ENCODE measurements at places on chromosomes 2 and 18.
A peak's percentile ranks its signal among the peaks of the same experiment; 100 is the strongest.

DNA sequence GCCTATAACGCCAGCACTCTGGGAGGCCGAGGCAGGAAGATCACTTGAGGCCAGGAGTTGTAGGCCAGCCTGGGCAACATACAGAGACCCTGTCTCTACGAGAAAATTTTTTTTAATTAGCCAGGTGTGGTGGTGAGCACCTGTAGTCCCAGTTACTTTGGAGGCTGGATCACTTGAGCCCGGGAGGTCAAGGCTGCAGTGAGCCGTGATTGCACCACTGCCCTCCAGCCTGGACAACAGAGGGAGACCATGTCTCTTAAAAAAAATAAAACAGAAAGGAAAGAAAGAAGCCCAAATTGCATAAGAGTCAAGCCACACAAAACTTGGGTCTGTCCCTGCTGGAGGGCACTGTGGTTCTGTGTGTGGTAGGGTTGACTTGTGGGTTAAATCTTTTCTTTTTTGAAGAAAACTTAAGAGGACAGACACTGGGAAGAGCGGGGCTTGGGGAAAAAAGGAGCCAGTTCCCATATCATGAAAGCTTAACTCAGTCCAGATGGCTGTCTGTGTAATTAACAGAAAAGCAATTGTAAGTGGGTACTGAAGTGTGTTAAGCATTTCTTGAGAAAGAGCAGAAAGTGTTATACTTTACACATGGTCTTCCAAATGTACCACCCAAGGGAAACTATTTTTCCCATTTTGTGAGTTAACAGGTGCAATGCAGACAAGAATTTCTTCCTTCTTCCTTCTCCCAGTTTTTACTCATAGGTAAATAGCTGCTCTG, 115.1 kb downstream of the ALPK2 start:
- H3K4me1 ChIP-seq, result peaks cover 8% of the 10 kb centered on the region
- no peaks in the 10 kb centered on the region for H3K36me3 ChIP-seq
- no peak overlapping the region for H3K4me3 ChIP-seq
- H3K27me3 ChIP-seq, result no peaks in the 10 kb centered on the region

DNA sequence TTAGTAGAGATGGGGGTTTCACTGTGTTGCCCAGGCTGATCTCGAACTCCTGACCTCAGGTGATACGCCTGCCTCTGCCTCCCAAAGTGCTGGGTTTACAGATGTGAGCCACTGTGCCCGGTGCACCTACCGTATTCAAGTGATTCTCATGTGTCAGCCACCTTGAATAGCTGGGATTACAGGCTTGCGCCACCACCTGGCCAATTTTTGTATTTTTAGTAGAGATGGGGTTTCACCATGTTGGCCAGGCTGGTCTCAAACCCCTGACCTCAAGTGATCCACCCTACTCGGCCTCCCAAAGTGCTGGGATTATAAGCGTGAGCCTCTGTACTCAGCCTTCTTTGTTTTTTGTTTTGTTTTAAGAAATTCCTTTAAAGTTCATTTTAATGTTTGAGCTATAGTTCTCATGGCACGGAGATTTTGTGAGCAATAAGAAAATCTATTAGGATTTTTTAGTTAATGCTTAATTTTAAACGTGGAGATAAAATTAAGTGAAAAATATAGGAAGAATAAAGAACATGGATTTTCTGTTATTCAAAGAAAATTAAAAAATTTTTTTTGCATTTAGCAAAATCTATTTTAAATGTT, 242.6 kb downstream of the PHLPP1 start:
- peak; percentile 37 for DNase-seq
- 0 out of 2 replicates have a peak, but pooled peaks cover 2% of the 10 kb centered on the region for H3K4me1 ChIP-seq
- no peaks in the 10 kb centered on the region for H3K36me3 ChIP-seq

DNA sequence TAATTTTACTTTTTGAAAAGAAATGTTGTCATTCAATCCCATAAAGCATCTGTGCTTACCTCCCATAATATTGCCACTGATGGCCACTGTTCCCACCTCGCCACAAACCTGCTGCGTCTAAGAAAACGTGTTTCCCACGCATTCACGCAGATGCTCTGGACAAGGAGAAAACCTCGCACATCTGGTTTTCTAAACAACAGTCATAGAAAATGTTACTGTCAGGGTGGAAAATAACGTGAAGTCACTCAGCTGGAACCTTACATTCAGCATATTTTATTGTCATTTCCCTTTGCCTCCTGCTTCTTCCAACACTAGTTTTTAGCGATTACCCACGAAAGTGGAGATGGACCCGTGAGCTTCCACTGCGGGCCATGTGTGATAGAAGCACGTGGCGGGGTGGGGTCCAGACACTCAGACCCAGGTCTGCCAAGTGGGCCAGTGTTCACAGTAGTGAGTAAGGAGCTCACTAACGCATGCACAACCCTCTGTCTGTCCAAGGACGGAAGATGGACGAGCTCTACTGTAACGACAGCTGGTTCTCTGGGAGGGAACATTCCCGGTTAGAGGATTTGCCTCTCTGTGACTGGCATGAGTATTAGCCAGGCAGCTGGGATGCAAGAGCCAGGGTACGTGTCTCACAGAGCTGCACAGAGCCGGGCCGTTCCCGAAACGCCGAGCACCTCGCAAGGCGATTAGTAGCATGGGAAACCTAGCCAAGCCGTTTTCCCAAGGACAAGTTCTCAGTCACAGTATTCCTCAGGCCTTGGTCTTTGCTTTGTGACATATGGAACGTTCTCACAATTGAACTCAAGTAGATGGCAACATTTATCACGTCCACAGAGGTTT, 94.5 kb downstream of the MTCL1 start:
- peak overlapping the region; percentile 3 for H3K27ac ChIP-seq
- H3K27me3 ChIP-seq, result no peaks in the 10 kb centered on the region

DNA sequence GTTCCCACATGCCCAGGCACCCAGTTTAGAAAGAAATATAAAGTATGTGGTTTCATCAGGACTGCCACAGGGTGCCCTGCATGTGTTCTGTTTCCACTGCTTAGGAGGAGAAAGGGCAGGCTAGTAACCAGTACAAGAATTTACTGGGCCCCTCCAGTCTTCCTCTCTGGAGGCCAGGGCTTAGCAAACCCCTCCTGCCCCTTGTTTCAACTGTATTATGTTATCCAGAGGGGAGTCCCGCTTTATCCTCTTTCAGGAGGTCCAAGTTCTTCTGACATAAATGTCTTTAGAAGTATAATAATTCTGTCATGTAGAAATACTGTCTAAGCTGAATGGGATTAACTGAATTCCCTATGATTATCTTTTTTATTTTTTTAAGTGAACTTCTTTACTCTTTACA, 132.1 kb downstream of the WDSUB1 start:
- no peaks in the 10 kb centered on the region for H3K27me3 ChIP-seq

DNA sequence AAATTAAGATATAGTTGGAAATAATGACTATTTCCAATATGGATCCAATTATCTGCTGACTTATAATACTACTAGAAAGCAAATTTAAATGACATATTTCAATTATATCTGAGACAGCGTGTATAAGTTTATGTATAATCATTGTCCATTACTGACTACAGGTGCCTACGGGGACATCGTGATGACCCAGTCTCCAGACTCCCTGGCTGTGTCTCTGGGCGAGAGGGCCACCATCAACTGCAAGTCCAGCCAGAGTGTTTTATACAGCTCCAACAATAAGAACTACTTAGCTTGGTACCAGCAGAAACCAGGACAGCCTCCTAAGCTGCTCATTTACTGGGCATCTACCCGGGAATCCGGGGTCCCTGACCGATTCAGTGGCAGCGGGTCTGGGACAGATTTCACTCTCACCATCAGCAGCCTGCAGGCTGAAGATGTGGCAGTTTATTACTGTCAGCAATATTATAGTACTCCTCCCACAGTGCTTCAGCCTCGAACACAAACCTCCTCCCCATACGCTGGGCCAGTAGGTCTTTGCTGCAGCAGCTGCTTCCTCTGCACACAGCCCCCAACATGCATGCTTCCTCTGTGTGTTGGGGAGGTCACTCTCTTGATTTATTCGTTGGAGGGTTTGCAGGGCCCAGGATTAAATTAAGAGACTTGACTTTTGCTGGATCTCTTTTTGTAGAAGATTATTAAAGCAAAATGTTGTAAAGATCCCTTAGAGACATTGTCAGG, 194.4 kb downstream of the RPIA start:
- no peak overlapping the region for H3K4me3 ChIP-seq
- H3K27ac ChIP-seq, result no peak overlapping the region
- no peak for DNase-seq
- no peaks in the 10 kb centered on the region for H3K36me3 ChIP-seq
- no peaks in the 10 kb centered on the region for H3K27me3 ChIP-seq
- no peaks in the 10 kb centered on the region for H3K4me1 ChIP-seq

DNA sequence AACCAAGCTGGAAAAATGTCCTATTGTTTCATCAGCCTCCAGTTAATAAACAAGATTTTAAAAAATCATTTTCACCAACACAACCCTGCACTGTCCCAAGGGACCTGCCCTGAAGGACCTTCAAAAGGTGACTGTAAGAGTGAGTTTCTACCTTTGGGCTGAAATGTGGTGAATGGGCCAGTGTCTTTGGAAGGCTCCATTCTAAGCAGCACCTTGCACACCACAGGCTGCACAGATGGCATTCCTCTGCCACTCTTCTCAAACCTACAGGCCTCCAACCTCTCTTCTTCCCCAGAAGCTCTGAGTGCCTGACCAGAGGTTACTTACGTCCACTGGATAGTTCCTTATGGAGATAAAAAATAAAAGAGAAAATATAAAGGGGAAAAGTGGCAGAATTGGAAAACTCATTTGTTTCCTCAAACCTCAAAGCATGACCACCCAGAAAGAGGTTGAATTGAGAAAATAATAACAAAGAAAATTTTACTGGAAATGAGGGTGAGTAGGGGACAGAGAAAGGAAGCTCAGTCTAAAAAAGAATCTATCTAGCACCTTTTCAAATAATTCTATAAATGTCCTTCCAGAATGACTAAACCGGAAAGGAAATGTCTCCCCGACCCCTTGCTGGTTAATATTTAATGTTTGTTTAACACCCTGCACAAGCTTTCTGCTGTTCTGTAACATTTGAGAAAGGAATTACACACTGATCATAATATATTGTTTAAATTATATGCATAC, 175.7 kb downstream of the METTL4 start:
- H3K4me1 ChIP-seq, result no peaks in the 10 kb centered on the region
- no peak for DNase-seq
- no peak overlapping the region for H3K4me3 ChIP-seq
- H3K27me3 ChIP-seq, result no peaks in the 10 kb centered on the region

- H3K27me3 ChIP-seq, result no peaks in the 10 kb centered on the region
- H3K27ac ChIP-seq, result no peak overlapping the region
- no peaks in the 10 kb centered on the region for H3K4me1 ChIP-seq
- no peaks in the 10 kb centered on the region for H3K36me3 ChIP-seq
- no peak for DNase-seq
Measured at GRCh38 chr18:2380101-2380500, 191.2 kb downstream of the METTL4 start.

GRCh38 chr2:230356084-230356483, 29.1 kb downstream of the SP140L start:
- no peak overlapping the region for H3K4me3 ChIP-seq
- H3K36me3 ChIP-seq, result no peaks in the 10 kb centered on the region
- H3K4me1 ChIP-seq, result no peaks in the 10 kb centered on the region
- no peak overlapping the region for H3K27ac ChIP-seq
- no peaks in the 10 kb centered on the region for H3K27me3 ChIP-seq
- no peak for DNase-seq

- no peak overlapping the region for H3K27ac ChIP-seq
- H3K36me3 ChIP-seq, result peaks cover 21% of the 10 kb centered on the region
Measured at GRCh38 chr2:240713928-240714746, 22.5 kb downstream of the AQP12A start.

GRCh38 chr2:37576831-37577230, 94.6 kb downstream of the CDC42EP3 start:
- no peak for DNase-seq
- H3K4me3 ChIP-seq, result no peak overlapping the region
- H3K27ac ChIP-seq, result no peak overlapping the region
- H3K27me3 ChIP-seq, result no peaks in the 10 kb centered on the region
- H3K4me1 ChIP-seq, result no peaks in the 10 kb centered on the region
- no peaks in the 10 kb centered on the region for H3K36me3 ChIP-seq

DNA sequence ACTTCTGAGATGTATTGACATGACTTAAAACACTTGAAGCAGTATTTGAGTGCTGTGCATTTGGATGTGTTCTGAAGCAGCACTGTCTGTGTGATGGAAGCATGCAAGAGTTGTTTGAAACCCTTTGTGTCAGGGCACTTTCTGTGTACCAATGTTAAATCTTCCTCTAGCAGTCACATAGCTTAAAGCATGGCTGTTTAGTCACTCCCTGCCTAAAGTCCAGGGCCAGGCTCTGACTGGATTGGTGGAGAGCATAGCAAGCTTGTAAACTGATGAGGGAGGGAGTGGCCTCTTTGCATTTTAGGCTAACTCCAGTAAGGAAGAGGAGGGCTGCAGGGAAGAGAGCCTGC, 73.5 kb downstream of the MYO1B start:
- H3K4me1 ChIP-seq, result no peaks in the 10 kb centered on the region
- no peak overlapping the region for H3K4me3 ChIP-seq
- no peak for DNase-seq
- no peaks in the 10 kb centered on the region for H3K27me3 ChIP-seq
- H3K27ac ChIP-seq, result no peak overlapping the region
- no peaks in the 10 kb centered on the region for H3K36me3 ChIP-seq

Data from iPS DF 6.9 (cell line).